Kidney (tissue), 22 donors: ENCODE measurements at places on chromosomes 5 and 9. TPM values are rescaled to one million over a fixed set of nuclear protein-coding genes. Genes with fewer than 3 reads are reported as not detected.

DNA sequence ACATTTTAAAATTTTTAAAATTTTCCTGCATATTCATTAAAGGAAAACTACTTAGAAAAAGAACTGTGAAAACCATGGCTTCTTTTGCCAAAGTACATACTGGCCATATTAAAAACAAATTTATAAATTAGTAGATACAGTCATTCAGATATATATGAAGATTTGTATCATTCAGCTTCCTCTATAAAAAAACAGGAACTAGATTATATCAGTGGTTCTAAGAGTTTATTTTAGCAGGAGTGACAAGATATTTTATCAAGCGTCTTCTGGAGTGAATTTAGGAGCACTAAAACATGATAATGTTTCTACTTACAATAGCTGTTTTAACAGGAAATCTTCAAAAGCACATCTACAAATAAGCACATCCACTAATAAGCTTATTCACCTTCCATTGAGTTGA, 171.4 kb downstream of the RAPGEF6 start:
- no peak for DNase-seq

DNA sequence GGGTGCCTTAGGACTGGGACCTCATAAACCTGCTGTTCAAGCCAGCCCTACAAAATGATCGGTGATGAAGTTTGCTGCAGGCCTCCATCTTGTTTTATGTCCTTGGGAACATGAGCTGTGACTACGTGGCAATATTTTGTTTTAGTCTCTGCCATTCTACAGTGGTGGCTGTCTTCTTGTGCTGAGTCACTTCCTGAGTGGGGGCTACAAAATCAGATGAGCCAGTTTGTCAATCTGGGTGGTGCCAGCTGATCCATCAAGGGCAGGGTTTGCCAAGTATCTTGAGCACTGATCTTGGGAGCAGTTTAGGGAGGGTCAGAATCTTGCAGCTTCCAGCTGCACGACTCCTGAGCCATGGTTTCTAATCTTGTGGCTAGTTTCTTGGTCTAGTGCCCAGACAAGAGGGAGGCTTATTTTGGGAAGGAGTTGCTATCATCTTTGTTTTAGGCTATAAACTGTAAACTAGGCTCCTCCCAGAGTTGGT, 94.7 kb downstream of the YTHDC2 start:
- DNase-seq, result no peak

DNA sequence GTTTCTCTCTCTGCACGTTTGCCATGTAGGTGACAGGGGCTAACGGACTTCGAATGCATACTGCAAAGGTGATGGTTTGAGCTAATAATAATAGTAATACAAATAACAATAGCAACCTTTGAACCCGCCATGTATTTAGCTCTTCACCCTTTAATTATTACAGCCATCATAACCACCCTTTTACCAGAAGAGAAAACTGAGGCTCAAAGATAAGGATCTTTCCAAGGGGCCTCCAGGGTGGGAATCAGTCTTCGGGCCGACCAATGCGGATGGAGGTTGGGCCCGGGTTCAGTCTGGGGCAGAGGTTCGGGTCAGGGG, 494 bp downstream of the CDKN2AIPNL start:
- no peak for DNase-seq

DNA sequence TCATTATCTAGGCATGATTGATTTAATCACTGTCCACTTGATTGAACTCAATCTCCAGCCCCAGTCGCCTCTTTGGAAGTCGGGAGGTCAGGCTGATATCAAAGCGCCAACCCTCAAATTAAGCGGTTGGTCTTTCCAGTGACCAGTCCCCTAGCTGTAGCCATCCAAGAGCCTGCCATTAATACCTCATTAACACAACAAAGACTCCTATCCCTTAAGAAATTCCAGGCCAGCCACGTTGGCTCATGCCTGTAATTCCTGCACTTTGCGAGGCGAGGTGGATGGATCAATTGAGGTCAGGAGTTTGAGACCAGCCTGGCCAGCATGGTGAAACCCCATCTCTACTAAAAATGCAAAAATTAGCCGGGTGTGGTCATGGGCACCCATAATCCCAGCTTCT, 27.4 kb upstream of the GCNT1 start:
- DNase-seq, result no peak

DNA sequence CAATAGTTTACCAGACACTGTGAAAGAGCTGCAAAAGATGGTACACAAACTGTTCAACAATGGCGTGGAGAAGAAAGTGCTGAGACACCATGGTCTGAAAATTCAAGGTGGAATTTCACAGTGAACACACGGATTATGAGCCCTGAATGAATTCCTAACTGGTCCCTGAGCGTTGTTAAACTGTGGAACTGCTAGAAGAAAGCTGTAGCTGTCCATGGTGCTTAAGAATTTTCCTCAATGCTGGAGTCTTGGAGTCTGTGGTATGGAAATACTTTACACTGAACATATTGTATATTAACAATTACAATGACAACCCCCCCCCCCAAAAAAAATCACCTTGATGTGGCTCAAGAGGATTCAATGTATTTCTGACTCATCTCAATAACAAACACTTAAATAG, 68.5 kb downstream of the SLC24A2 start:
- DNase-seq, result peak; percentile 81

GRCh38 chr5:160457252-160457651, 35.6 kb downstream of the PTTG1 start:
- no peak for DNase-seq

DNA sequence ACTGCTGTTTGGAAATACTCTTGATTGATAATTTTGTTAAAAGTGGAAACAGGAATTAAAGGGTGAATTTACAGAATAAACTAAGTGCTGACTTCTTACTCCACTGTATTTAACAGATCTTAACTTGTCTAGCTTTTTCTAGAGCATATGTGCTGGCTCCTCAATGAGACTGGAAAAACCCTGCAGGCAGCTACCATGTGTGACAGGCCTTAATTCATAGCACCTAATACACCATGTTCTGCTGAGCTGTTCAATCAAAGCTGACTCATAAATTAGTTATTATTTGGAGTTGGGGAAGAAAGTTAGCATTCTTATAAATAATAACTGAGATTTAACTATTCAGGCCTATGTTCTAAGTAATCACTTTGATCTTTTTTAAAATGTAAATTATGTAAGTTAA, 29.4 kb downstream of the CTNNAL1 start:
- no peak for DNase-seq

GRCh38 chr9:81634915-81635516, 54.3 kb downstream of the TLE1 start:
- no peak for DNase-seq

DNA sequence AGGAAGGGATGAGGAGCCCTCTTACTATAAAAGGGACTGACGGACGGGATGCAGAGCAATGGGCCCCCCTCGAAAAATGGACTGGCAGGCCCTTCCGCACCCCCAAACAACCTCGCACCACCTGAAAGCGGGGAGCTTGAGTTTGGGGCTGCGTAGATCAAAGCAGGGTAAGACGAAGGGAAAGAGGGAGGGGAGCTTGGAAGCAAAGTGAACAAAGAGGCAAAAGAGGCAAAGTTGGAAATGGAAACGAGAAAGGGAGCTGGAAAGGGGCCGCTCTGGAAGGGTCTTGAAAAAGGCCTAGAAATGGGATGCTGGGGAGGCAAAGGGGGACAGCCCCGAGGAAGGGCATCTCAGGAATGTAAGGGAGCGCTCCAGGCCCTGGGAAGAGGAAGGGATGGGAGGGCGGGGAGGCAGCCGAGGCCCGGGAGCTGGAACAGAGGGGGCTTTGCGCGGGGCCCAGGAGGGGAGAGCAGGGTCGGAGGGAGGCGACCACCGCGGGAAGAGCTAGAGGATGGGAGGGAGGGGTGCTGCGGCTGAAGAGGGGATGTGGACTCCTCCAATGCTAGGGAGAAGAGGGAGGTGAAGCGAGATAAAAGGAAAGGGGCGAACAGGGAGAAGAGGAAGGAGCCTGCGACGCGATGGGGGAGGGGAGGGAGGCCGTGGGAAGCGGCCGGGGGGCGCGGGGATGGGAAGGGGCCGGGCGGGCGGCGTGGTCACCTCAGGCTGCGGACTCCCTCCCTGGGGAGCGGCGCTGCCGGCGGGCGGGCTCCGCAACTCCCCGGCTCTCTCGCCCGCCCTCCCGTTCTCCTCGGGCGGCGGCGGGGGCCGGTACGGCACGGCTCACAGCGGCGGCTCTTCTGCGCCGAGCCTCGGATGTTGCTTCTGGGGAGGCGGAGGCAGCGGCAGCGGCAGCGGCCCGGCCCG, 577 bp downstream of the RNF145 start:
- peak; percentile 73 for DNase-seq

GRCh38 chr9:132994410-132995120, 16.1 kb downstream of the GFI1B start:
- no peak for DNase-seq

DNA sequence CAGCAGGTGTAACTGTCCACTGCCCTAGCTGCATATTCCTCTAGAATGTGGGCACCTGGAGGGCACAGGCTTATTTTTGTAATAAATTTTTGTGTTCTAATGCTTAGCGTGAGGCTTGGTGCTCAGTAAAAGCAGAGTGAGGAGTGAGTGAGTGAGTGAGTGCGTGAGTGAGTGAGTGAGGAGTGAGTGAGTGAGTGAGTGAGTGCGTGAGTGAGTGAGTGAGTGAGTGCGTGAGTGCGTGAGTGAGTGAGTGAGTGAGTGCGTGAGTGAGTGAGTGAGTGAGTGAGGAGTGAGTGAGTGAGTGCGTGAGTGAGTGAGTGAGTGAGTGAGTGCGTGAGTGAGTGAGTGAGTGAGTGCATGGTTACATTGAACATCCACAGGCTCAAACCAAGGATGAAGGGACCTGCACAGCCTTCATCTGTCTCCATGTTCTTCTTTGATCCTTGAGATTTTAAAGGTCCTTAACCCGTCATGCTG, 371.5 kb downstream of the MED10 start:
- no peak for DNase-seq

- no peak for DNase-seq
Measured at GRCh38 chr5:10351199-10351905, 2.1 kb upstream of the MARCHF6 start.

CCNJL gene
- total RNA-seq, result 1.6 TPM

NIPBL gene
- 65.5 TPM for total RNA-seq

MYOZ3 gene
- total RNA-seq, result 0.66 TPM

EPB41L4B gene
- total RNA-seq, result 6.5 TPM
